ENCODE measurements at places on chromosomes 7 and 10.

- no peak for DNase-seq
Observed at GRCh38 chr10:107418085-107418806, 253.7 kb upstream of the SORCS1 start.

DNA sequence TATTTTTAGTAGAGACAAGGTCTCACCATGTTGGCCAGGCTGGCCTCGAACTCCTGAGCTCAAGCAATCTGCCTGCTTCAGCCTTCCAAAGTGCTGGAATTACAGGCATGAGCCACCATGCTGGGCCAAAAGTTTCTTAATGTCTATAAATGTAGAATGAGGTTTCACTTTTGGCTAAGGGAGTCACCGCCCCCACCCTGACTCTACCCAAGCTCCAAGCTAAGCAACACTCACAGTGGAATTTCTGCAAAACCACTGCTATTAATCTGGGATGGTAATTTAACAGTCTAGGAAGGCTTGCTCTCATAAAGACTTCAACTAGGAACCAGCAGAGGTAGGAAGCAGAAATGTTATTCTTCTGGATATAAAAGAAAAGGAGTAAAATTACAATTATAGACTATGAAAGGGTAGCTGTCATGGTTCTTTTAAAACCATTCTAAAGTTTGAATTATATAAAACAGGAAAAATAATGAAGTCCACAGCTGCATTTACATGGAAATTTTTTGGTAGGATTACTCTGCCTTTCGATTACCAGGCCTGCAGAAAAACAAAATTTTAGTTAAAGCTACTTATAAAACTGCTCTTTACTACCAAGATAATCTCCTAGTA, 211.6 kb downstream of the SFMBT2 start:
- no peak for DNase-seq

GRCh38 chr7:21941611-21942141, 4.0 kb downstream of the CDCA7L start:
- DNase-seq = no peak

DNA sequence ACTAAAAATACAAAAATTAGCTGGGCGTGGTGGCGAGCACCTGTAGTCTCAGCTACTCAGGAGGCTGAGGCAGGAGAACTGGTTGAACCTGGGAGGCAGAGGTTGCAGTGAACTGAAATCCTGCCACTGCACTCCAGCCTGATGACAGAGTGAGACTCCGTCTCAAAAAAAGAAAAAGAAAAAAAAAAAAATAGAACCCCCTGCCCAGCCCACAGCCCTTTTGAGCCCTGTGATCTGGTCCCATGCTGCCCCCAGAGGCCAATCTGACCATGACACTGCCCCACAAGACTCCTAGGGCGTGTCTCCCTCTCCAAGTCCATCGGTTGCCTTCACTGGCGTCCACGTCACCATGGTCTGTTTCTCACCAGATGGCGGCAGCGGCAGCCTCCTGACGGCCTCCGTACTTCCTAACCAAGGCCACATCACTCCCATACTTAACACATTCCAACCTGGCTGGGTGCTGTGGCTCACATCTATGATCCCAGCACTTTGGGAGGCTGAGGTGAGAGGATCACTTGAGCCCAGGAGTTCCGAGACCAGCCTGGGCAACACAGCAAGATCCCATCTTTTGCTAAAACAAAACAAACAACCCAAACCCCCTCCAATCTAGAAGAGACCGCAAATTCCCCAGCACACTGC, 18.0 kb downstream of the STX1A start:
- DNase-seq = no peak

DNA sequence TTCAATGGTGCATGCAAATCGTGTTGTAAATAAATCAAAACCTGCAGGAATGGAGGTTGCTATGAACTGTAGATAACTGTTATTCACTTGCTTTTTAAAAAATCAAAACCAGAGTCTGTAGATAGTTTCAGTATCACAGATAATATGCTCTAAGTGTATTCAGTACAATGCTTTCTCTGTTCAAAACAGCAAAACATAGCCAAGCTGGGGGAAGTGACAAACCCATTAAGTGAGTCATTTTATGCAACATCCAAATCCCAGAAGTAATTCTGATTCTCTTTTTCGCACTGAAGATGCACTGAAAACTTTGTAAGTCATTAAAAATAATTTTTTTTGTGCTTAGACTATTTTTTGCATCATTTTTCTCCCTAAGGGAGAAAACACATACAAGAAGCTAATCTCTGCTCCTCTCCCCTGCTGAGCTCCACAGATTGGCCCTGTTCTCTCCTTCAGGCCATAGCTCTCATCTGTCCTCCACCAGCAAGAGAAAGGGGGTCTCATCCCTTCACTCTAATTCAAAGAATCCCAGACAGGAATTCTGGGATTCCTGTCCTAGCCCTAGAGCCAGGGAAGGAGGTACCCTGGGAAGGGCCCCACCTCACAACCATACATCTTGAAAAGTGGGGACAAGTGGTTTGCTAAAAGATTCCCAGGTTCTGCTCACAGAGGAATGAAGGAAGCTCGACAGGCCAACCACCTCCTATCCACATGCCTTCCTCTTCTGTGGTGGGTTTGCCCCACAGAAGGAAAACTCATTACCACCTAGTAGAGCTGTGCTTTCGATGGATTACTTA, 4.9 kb downstream of the PRTFDC1 start:
- no peak for DNase-seq

- DNase-seq = no peak
Observed at GRCh38 chr10:71382757-71383156, 14.0 kb upstream of the CDH23 start.

DNA sequence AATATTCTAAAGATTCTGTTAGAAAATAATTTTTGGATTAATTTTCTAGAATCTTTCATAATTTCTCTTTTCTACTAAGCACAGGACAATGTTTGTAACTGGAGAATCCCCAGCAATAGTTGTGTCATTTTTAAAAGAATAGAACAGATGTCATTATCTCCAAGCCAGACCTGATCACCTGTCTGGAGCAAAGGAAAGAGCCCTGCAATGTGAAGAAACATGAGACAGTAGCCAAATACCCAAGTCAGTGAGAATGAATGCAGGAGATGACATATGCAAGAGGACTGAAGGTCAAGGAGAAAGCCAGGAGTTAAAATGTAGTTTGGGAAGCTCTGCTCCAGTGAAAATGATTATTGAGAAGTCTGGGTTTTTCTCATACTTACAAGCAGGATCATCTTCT, 25.4 kb upstream of the ZNF138 start:
- DNase-seq = no peak

Data from stimulated activated CD8-positive, alpha-beta memory T cell treated with anti-CD3 and anti-CD28 coated beads, Interleukin-7, amount 100 ng/mL, for 4 hours (primary cell).